ENCODE measurements at places on chromosomes 4 and X.

- no peak for DNase-seq
These were observed 74.1 kb downstream of the EVC start for GRCh38 chr4:5784960-5785611.

DNA sequence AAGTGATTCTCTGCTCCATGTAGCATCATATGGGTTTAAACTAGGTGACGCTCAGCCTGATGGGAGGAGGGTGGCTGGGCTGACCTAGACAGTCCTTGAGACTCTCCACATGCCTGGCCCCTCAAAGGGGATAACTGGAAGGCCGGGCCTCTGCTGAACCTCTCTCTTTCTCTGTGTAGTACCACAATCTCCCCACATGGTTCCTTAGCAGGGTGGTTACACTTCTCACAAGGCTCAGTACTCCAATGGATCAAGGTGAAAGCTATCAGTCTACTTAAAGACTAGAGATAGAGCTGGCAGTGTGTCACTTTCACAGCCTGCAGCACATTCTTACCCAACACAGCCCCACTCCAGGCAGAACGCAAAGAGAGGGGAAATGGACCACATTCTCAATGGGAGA lies 80.4 kb downstream of the LDB2 start:
- no peak for DNase-seq

DNA sequence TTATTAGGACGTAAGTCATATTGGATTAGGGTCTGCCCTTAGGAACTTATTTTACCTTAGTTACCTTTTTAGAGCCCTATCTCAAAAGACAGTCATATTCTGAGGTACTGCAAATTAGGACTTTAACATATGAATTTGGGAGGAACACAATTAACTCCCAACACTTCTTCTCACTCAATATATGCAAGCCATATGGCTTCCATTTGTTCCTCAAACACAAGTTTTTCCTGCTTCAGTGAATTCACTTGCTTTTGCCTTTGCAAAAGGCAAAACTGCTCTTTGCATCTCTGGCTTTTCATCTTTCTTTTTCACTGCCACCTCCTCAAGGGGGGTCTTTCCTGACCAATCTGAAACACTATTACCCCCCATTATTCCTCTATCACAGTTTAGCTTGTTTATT lies 220.3 kb downstream of the KCTD8 start:
- DNase-seq: no peak

GRCh38 chr4:147110473-147111367 lies 165.1 kb upstream of the TTC29 start:
- no peak for DNase-seq

- DNase-seq: no peak
These were observed 140.2 kb upstream of the PJA1 start for GRCh38 chrX:69305333-69306062.

DNA sequence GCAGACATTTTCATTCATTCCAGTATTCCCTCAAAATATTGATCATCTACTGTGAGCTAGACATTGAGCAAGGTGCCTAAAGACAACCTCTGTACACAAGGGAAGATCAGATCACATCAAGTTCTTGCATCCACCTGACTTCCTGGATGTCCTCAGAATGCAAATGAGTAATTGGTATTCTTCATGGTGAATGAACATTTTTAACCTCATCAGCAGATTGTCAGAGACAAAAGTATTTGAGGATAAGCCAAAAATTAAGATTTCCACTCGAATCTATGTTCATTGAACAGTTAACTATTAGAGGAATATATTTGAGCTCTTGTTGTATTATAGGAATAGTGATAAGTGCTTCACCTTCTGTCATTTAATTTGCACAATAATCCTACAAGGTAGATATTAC lies 1.3 kb downstream of the SMARCAD1 start:
- DNase-seq: no peak

DNA sequence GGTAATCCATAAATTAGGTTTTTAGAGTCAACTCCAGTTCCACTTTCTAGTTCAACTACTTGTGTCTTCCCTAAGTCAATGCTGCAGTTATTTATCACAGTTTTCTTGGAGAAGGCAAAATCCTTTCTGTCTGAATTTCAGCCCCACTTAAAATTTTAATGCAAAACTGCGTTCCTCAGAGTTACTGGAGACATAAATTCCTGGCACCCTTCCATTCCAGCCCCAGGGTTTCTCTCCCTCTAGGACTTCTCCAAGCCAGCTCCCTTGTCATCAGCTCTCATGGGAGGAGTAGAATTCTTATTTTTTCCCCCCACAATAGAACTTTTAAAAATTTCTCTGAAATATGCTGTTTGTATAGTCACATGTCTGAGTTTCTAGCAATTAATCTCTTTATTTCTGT lies 50.6 kb upstream of the PHOX2B start:
- DNase-seq: no peak

- DNase-seq: no peak
These were observed 77.6 kb downstream of the AFF1 start for GRCh38 chr4:87012265-87012953.

DNA sequence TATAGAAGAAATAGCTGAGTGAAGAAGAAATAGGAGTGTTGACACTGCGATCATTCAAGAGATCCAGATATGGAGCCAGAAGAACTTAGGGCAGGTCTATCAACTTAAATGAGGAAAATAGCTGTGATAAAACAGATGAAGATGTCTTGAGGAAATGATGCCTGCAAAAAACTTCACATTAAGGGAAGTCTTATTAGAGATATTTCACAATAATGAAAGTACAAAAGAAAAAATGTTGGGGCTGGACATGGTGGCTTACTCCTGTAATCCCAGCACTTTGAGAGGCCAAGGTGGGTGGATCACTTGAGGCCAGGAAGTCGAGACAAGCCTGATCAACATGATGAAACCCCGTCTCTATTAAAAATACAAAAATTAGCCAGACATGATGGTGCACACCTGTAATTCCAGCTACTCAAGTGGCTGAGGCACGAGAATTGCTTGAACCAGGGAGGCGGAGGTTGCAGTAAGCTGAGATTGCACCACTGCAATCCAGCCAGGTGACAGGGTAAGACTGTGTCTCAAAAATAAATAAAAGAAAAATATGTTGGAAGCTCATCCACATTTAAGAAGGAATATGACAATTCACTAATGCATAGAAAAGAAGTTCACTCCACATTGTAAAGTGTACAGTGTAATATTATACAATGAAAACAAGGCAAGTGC lies 56.3 kb downstream of the PKD2 start:
- DNase-seq: no peak

- no peak for DNase-seq
These were observed 507 bp downstream of the LIN54 start for GRCh38 chr4:83010111-83010521.

GRCh38 chr4:154973244-154974035 lies 192.4 kb downstream of the RBM46 start:
- DNase-seq: no peak

GRCh38 chr4:73450398-73451004 lies 14.5 kb downstream of the AFP start:
- no peak for DNase-seq

- DNase-seq: no peak
These were observed 192.4 kb downstream of the STPG2 start for GRCh38 chr4:97950836-97951235.

DNA sequence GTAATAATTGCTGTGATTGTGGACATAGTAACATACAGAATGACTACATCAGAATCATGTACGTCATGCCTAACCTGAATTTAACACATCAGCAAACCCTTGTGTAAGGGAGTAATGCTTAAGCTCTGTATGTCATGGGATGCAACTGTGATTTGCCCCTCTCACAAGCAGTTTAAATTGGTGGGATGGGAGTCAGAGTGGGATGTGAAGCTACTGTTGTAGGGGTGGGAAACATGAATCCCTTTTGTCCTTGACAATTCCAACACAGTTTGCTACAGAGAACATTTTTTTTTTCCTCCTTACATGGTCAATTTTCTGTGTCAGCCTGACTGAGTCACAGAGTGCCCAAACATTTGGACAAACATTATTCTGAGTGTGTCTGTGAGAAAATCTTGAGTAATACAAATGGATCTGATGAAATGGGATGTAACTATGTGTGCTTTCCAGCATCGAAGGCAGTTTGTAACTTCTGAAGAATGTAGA lies 392.8 kb downstream of the GPM6A start:
- DNase-seq: no peak

- DNase-seq: no peak
These were observed 44.8 kb upstream of the GRPEL1 start for GRCh38 chr4:7112656-7113055.

DNA sequence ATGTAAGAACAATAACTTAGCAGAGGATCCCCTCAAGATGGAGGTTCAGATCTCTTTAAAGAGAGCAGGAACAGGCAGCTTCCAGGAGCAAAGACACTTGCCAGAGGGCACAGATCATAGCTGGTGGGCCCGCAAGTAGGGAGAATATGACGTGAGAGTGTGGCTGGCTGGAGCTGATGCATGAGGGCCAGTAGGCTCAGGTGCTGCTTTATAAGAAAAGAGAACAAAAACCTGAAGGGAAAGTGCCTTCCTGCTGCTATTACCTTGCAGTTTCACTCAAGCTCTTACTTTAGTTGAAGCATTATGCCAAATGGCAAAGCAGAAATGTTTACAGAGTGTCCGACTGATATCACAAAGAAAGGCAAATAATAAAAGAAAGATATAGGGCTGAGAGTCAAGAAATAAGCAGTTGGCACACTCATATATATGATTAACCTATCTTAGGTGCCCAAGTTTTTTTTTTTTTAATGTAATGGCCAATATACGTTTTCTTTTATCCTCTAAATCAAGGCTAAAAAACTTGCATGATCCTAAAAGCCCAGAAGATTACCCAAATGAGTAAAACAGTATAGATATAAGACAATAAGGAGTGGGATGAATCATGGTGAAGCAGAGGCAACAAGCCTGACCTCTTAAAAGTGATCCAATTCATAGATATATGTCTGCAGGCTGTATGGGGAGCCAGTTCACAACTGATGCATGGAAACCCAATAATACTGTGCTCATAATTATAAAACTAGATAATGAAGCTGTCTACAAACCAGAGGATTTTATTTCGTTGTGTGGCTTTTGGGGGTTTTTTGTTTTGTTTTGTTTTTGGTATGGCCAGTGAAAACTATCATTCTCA lies 12.6 kb downstream of the NR0B1 start:
- no peak for DNase-seq

DNA sequence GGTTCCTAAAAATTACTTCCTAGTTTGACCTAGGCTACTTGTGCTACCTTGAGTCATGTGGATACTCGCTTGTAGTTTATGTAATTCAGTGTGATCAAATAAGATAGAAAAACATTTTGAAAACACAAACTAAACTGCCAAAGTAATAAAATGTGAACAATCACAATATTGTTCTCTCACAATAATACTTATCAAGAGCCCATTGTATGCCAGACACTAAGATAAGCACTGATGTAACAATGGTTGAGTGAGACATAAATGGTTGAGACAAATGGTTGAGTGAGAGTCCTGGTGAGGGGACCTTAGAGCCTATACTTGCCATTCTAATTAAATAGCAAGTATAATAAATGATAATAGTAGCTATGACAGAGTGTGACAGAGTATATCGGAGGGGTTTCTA lies 41.7 kb downstream of the RFC1 start:
- no peak for DNase-seq

DNA sequence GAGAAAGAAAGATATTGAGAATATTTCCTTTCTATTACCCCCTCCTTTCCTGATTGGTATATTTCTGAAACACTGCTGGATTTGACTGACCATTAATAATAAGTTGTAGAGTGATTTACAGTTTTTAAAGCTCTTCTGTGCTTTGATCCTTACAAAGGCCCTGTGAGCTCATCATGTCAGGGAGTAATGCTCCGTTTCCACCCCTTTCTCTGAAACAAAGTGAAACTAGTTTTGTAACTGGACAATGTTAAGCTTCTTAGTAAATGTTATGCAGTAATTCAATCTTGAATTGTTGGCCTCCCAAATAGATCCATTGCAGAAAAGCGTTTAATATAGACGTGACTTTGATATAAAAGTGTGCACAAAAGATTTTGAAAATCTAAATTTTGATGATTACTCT lies 190.1 kb upstream of the GNPDA2 start:
- no peak for DNase-seq

- no peak for DNase-seq
These were observed 18.0 kb downstream of the DDX3X start for GRCh38 chrX:41351923-41352322.

GRCh38 chr4:172974586-172974985 lies 194.0 kb upstream of the GALNT7 start:
- no peak for DNase-seq

DNA sequence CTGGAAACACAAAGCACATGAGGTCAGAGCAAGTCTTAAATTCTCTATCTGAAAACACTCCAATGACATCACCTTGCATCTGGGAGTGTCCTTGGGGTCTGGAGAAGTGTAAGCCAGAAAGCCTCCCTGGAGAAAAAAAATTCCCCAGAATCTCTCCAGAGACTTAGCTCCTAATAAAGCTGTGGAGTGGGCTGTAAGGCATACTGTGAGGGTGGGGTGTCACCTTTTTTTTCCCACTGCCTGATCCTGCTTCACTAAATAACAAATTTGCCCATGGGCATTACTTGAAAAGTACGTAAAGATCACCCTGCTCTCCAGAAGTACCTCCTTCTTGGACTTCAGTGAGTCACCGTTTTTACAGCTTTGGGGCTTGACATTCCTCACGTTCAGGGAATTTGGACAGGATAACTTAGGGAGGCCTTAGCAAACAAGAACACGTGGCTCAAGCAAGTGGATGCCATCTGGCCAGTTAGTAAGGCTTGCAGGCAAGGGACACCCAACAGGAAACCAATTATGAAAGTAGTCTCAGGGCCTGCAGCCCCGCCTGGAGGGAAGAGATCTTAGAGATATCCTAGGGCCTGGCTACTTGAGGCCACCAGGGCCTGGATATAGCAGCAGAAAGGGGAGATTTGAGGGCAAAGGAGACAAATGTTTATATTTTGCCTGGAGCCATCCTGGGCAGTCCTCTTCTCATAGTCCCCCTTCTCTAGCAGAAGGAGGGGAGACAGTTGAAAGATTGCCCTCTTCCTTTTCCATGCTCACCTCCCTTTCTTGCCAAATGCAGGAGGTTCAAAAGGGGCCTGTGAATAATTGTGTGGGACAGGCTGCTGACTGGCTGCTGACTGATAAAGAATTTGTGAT lies 60.1 kb upstream of the PLAC1 start:
- DNase-seq: no peak

- no peak for DNase-seq
These were observed 26.4 kb downstream of the NOP14 start for GRCh38 chr4:2936773-2937145.

GRCh38 chr4:47990145-47990544 lies 26.3 kb downstream of the CNGA1 start:
- no peak for DNase-seq

GRCh38 chr4:15423285-15423711 lies 4.5 kb upstream of the C1QTNF7 start:
- DNase-seq: no peak

- DNase-seq: no peak
These were observed 58.4 kb upstream of the CBR4 start for GRCh38 chr4:169068423-169068822.

DNA sequence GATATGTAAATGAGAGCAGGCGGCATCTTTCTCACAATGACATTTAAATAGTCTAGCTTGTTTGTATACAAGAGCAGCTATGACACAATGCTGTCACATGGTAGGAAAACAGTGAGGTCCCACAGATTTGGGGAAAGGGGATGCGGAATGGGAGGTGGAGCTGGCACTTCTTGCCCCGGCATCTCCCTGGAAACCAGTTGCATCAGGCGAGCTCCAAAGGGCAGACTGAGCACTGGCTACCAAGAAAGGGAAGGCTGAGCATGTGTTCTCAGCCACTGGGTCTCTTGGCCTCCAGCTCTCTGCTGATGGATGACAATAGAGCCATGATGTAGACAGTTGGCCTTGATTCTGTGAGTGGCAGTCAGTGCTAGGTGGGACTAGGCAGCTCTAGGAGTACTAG lies 109.0 kb downstream of the UCHL1 start:
- DNase-seq: no peak
